ENCODE measurements at places on chromosomes 11 and 22.

DNA sequence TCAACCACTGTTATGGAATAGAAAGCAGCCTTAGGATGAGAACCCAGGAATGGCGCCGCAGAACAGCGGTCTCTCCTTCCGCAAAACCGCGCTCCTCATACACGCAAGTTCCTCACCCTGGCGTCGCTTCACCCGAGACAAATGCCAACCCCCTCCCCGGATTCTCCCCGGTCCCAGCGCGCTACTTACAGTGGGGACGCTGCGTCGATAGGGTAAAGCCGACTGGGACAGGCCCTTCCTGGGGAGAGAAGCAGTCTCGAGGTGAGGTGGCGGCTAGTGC is 287 bp downstream of the RPS13 start:
- no peak for DNase-seq

DNA sequence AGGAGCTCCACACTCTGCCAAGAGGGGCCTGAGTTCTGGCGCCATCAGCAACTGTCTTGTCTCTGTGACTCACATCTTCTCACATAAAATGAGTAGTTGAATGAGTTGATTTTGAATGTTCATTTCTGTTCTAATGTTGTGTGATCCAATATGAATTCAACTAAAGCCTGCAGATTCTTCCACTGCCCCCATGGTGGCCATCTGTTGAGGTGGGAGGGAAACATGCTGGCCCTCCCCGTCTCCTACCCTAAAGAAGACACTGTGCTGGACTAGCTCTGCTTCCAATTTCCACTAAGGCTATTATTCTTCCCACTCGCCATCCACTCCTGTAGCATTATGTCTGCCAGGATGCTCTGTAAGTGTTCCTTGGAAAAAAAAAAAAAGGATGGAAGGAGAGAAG is 555.6 kb upstream of the LARGE1 start:
- no peak for DNase-seq

- DNase-seq, result no peak
Measured at GRCh38 chr11:124519850-124520549, 23.5 kb downstream of the OR8B12 start.

- no peak for DNase-seq
Measured at GRCh38 chr22:45082795-45083194, 73.0 kb upstream of the PHF21B start.

- DNase-seq, result no peak
Measured at GRCh38 chr22:40308999-40309573, 37.2 kb upstream of the ADSL start.

DNA sequence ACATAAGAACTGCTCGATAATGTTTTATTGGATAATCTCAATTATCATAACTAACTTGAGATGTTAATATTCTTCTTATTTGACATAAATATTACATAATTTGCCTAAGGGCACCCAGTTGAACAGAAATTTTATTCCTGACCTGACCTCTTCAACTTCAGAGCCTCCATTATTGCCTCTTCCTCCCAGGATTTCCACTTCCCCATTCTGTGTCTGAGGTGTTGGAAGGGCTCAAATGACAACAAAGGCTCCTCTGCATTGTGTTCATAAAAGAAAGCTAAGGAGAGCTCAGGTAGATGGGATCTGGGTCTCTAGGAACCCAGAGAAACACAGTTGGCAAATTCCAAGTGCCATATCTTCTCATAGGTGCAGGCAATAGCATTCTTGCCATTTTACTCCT is 61.2 kb upstream of the ARHGAP20 start:
- DNase-seq, result no peak

GRCh38 chr11:132312701-132313111 is 942.3 kb downstream of the NTM start:
- DNase-seq, result no peak

DNA sequence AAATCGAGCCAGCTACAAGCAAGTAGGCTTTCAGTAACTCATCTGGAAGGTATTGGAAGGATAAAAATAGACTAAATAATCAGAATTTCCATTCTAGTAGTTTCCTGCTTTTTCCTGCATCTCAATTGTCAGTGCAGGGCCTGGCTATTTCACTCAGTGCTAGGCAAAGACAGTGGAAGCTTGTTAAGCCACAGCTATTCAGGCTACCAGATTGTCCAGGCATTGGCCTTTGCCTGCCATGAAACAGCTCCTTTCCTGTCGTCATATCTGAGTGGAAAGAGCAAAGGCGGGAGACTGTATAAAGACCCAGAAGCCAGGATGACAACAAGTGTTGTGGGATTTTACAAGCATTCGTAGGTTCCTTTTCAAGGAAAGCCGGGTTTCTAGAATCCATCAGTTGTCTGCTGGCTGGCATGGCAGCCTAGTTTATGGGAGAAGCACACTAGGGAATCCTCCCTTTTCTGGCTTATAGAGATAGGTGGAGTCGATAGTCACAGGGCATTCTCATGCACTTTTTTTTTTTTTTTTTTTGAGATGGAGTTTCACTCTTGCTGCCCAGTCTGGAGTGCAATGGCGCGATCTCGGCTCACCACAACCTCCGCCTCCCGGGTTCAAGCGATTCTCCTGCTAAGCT is 2.0 kb upstream of the TNRC6B start:
- DNase-seq, result peak; percentile 19

DNA sequence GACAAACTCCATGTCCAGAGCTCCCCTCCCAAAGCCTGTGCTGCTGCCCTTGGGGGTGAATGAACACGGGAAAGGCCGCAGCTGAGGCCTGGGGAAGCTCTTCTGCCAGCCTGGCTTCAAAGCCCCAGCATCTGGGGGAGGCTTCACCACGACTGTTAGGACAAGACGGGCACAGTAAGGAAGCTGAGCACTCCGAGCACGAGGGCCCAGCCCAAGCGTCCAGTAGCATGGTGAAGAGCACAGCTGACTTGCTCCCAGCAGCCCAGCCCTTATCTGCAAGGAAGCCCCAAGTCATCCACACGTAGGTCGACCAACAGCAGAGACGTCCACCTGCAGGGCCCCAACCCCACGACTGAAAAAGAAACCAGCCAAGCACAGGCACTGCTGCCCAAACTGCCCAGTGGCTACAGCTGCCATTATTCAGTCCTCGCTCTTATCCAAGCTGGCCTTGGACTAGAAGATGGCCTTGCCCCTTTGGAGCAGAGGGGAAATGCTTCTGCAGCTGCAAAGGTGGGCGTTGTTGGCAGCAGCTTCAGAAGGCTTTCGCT is 62.5 kb downstream of the SHANK2 start:
- no peak for DNase-seq

DNA sequence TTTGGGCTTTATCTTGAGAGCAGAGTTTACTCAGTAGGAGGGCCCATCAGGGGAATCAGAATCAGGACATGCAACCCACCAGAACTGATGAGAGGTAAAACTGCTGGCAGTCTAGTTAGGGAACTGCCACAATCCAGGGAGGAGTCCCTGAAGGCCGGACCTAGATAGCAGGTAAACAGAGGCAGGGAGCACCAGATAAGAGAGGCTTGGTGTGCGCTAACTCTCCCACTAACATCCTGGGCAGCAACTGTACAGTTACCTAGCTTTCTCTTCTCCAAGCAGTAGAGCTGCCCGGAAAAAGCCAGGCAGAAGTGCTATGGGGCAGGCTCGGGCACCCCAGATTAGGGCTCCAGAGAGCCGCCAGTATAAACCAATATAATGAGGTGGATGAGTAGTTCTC is 865 bp upstream of the AMOTL1 start:
- DNase-seq, result no peak

- no peak for DNase-seq
Measured at GRCh38 chr11:73439002-73439843, 63.0 kb downstream of the RELT start.

DNA sequence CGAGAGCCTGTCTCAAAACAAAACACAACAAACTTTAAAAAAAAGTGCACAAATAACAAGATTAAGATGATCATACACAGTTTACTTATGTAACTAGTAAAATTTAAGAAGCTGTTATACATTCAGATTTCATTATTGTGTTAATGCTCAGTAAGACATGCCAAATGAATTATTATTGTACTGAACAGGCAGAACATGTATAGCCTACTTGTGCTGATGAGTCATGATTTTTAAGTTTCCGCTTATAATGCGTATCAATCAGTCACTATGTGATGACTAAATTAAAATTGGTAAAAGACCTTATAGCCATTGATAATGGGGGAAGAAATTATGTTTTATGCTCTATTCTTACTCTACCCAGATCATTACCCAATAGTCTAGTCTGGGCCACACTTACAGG is 20.5 kb upstream of the EXPH5 start:
- no peak for DNase-seq

- no peak for DNase-seq
Measured at GRCh38 chr11:110089617-110090282, 3.4 kb upstream of the ZC3H12C start.

DNA sequence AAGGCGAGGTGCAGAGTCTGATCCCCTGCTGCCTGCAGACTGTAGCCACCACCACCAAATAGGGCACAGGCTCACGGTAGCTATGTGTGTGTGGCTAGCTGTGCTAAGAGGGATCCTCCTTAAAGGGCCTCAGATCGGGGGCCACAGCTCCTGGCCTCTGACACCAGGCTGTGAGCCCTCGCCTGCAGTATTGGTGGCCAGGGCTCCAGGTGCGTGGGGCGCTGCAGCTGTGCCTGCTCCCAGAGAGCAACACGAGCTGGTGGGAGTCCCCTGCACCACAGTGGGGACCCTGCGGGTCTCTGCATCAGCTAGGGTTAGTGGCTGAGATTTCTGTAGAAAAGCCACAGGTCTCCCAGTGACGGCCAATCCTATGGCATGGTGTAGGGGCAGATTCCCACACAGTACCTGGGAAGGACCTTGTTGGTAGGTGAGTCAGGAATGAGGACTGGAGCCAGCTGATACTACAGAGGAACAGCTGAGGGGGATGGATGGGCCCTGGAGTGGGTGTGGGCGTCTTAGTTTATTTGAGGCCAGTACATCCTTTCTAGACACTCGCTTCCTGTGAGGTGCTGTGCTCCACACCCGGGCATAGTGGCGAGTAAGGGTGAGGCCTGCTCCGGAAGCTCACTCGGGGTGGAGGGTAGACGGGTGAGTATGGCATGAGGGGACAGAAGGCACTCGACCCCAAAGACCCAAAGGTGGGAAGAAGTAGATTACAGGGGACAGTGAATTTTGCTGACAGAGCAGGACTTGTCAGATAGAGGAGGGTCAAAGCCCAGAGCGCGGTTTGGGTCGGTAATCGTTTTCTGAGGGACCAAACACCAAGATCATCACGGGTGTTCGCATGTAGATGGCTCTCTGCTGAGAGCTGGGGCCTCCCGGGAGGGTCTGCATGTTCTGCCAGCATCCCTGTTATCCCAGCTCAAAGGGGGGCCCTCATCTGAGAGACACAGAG is 212.5 kb downstream of the TBC1D22A start:
- DNase-seq, result no peak

DNA sequence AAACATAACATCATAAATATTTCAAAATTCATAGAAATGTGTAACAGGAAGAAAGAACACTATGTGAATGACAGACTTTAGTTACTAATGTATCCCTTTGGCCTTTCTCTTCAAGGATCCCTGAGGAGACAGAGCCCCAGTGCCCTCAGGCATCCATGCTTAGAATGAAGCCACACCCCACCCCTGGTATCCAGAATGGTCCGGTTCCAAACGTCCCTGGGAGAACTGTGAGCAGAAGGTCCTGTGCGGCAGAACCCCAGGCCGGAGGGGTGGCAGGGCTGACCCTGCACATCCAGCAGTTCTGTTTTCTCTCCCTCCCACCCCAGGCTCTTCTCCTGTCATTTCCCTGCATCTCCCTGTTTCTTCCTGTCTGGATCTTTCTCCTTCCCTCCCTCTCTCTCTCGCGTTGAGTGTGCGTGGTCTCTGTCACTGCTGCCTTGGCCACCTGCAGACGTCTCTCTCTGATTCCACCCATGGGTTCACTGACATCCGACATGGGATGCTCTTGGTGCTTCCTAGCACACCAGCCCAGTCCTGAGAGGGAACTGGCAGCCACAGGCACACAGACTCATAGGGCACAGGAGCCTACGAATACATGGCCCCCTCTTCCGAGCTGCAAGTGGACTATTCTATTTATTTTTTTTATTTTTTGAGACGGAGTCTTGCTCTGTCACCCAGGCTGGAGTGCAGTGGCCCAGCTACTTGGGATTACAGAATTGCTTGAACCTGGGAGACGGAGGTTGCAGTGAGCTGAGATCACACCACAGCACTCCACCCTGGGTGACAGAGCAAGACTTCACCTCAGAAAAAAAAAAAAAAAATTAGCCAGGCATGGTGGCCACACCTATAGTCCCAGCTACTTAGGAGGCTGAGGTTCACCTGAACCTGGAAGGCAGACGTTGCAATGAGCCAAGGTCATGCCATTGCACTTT is 5.7 kb downstream of the RFPL1 start:
- no peak for DNase-seq

- no peak for DNase-seq
Measured at GRCh38 chr11:56948991-56949515, 39.7 kb upstream of the OR5AK2 start.

GRCh38 chr11:114353443-114353842 is 46.9 kb downstream of the C11orf71 start:
- no peak for DNase-seq

DNA sequence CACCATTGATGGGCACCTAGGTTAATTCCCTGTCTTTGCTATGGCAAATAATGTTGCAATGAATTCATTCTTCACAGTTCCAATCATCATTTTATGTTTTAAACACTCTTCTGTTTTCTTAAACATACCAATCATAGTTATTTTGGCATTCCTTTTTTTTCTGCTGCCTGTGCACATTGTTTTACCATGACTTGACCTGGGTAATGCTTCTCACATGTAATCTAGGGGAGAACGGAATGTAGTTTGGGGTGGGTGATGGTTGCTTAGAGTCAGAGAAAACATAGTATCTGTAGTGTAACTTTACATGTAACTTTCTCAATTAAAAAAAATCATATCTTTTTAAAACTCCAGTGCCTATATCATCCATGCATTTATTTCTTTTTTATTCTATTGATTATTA is 1945.3 kb upstream of the RAG2 start:
- no peak for DNase-seq

- no peak for DNase-seq
Measured at GRCh38 chr11:27886857-27887256, 186.6 kb upstream of the BDNF start.

GRCh38 chr22:46484861-46485595 is 52.4 kb downstream of the CELSR1 start:
- no peak for DNase-seq

DNA sequence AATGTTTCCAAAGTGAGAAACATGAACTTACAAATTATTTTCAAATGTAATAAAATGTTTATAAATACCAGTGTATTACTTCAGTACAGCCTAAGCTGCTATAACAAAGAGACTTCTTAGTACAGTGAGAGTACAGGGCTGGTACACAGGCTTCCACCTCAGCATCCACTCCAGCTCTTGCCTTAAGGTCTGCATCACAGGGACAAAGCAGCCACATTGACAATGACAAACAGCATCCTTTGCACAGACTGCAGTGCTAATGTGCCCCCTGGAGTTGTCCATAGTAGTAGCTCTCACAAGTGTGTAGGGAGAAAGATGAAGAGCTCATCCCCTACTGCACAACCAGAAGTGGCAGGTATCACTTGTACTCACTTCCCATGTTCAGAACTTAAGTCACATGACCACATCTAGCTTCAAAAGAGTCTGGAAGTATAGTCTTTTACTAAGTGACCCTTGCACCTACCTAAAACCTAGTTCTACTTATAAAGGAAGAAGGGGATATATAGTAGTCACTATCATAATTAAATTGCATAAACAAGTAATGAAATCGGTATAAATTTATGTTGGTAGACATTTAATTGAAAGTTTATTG is 10.7 kb upstream of the LIPT2 start:
- no peak for DNase-seq
